ENCODE measurements at places on chromosomes 7 and 10.

DNA sequence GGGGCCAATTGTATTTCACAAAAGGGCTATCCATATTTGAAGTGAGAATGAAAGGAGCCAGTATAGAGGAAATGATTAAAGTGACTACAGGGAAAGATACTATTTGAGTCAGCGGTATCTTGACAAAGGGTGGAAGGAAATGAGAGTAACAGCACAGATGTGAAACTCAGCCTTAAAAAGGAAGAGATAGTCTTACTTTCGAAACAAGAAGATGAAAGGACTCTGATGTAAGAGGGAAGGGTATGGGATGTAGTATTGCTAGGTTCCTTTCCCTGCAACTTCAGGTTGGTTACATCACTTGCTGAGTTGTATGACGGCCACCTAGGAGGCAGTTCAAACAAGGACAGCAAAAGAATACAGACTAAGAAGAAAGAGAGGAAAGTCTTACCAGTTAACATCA lies 13.7 kb downstream of the CISD1 start:
- DNase-seq: peak; percentile 61

DNA sequence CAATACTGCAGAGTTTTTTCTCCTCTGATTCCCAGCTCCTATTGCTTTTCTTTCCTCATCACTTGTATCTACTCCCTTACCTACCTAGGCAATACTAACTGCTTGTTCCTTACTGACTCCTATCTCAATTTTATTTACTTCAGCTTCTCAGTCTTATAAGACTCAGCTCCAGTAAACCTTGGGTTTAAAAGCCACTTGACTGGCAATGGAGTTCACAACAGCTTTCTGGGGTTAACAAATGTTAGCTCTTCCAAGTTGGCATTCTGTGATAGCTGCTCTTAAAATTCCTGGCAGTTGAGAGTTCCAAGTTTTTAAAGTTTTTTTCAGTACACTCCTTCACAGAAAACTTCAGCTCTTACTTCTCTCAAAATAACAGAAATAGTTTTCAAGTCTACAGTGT lies 14.2 kb downstream of the ATAD1 start:
- no peak for DNase-seq

- DNase-seq: no peak
Measured at GRCh38 chr7:104185346-104185745, 22.5 kb downstream of the ORC5 start.

GRCh38 chr7:137951700-137952425 lies 50.0 kb downstream of the CREB3L2 start:
- no peak for DNase-seq

- DNase-seq: no peak
Measured at GRCh38 chr10:128098631-128099030, 27.6 kb downstream of the MKI67 start.

- DNase-seq: no peak
Measured at GRCh38 chr7:153628825-153629224, 423.4 kb upstream of the DPP6 start.

- DNase-seq: no peak
Measured at GRCh38 chr7:80440883-80441282, 71.0 kb downstream of the GNAT3 start.

DNA sequence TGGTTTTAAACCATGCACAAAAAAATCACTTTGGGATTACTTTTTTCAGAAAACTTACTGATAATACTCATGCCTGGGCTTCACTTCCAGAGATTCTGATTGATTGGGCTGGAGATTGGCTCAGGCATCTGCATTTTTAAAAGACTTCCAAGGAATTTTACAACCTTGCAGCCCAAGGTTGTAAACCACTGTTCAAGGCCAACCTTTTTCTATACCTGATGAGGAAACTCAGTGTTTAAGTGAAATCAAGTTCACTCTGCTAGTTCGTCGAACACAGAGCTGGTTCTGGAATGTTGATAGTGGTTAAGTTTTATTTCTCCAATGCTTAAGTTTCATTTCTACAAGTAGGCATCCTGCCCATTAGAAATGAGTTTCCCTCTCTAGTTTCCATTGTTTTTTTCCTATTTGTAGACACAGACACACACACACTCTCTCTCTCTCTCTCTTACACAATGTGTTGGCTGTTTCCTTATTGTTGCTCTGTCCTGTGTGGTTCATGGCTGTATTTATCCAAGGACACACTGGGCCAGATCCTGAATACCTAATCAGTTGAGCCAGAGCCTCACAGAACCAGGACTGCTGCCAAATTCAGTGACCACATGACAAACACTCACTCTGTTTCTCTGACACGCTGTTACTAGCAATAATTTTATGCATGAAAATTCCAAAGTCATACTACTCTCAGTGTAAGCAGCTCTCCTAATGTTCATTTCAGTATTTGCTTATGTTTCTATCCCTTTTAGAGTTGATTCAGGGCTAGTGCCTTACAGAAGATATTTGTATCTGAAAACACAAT lies 3.7 kb upstream of the IFIT1B start:
- peak; percentile 100 for DNase-seq

DNA sequence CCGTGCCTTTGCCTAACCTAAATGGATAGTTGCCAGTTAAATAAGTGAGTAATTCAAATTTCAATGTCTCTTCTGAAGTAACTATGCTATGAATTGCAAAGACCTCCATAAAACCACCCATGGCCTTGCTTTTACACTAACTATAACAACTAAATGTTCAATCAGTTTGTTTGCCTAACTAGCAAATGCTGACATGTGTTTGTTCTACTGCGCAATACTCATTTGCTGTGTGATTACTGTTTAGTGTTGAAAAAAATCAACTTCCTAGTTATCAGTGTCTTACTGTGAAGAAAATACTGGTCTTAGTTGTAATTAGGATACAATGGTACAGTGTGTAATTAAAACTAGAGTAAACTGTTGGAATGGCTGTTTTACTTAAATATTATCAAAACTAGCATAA lies 47.3 kb upstream of the GATAD1 start:
- no peak for DNase-seq

- DNase-seq: peak; percentile 19
Measured at GRCh38 chr10:129467359-129468064, 471 bp downstream of the MGMT start.

DNA sequence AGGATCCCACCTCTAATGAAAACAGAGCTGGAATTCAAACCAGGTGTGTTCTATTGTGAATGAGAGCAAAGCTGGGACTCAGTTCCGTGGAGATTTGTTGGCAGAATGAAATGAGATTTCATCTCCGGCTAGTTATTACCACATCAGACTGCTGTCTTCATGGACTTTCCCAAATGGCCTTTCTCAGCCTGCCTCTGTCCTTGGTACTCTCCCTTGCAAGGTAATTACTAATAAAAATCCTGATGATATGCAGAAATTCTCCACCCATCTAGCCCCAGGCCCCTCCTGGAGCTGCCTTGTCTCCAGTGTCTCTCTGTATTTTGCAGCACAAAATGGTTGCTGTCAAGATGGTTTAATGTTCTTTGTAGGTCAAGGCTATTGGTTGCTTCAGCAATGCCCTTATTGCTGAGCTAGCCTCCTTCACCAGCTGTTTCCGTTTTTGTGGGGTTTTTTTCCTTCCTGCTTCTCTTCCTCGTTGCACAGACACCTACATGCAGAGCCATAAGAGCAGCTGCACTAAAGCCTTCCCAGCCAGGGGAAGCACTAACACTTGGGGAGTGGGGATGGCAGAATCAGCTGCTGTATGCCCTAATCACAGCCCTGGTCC lies 185.0 kb upstream of the GHITM start:
- no peak for DNase-seq

DNA sequence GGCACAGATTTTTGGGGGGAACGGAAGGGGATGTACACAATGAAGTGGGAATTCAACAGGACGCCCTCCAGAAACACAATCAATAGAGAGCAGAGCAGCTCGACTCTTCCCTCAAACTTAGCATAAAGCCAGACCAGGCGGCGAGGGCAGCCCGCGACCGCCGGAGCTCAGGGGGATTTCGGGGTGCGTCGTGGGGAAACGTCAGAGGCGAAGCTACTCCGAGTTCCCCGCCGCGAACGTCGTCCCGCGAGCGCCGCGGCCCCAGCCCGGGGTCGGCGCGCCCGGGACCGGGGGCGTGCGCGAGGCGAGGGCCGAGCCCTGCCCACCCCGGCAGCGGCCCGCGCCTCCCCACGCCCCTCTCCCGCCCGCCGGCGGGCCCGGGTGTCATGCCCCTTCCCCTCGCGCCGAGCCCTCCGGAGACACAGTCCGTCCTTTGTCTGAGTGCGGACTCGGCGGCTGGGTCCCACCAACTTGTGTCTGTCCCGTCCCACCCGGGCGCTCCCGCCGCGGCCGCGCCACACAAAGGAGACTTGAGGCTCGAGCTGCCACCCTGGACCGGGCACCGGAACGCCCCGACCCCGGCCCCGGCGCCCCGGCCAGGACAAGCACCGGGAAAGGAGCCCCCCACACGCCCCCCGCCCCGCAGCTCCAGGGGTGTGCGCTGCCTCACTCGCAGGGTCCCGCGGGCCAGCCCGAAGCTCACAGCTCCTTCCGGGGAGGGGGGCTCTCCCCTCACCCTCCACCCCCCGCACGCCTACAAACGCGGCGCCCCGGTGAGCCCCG lies 634 bp downstream of the EZH2 start:
- peak; percentile 17 for DNase-seq

- DNase-seq: no peak
Measured at GRCh38 chr7:156460858-156461627, 179.5 kb upstream of the RNF32 start.

- DNase-seq: no peak
Measured at GRCh38 chr10:79298403-79299244, 48.6 kb upstream of the PPIF start.

DNA sequence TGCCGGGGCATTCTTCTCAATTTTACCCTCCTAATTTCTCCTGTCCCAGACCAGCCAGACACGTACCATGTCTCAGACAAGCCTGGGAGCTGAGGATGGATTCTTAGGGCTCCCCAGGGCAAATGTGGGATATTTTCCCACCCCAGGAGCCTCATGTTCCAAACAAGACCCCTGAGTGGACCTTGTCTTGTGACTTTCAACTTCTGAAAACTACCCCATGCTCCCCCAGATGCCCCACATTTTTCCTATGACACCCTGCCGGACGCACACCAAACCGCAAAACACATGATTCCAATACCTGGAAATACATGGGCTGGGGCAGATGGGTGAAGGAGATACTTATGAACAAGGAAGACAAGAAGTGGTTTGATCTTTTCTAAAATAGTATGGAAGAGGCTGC lies 874 bp downstream of the GIMAP5 start:
- DNase-seq: no peak

DNA sequence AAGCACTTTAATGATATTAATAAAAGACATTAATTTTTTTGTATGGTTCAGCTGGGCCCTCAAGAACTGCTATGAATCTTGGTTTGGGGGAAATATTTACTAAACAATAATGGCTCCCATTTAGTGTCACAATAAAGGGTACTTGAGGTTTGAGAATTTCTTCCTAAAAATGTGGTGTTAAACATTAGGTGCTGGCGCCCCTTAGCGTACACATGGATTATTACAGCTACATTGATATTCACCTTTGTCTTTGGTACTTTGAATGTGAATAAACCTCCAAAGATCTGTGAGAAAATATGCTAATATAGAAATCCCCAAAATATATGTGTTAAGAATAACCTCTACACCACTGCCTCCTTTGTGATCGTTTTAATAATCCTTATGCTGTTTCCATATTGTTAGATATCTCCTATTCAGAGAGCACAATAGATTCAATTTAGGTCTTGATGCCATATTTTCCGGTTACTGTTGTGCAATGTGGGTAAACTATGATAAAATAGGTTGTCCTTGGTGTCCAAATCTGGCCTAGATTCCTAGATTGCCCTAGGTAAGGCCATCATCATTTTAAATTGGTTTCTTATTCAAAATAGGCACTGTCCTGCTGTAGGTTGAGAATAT lies 161.8 kb upstream of the CACNA2D1 start:
- DNase-seq: peak; percentile 54

GRCh38 chr10:126065751-126066377 lies 169.5 kb downstream of the FANK1 start:
- no peak for DNase-seq

DNA sequence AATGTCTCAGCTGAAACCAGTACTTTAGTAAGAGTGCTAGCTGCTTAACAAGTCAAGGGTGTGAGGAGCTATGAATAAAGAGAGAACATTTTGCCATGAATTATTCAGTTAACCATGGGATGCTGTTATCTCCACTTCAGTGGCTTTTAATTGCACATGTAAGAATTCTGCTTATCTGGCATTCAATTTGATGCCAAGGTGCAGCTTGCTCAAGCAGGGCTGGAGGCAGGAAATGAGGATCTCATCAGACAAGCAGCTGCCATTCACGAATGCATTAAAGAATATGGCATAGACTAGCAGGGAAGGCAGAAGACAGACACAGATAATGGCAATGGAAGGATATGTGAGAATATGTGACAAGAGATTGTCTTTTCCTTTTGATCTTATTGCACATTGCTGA lies 697.8 kb downstream of the NRG3 start:
- no peak for DNase-seq

GRCh38 chr10:70809726-70810125 lies 6.0 kb upstream of the SGPL1 start:
- no peak for DNase-seq

GRCh38 chr10:7102084-7102483 lies 308.8 kb downstream of the SFMBT2 start:
- no peak for DNase-seq

GRCh38 chr10:85641479-85642009 lies 725.1 kb downstream of the GRID1 start:
- DNase-seq: no peak

DNA sequence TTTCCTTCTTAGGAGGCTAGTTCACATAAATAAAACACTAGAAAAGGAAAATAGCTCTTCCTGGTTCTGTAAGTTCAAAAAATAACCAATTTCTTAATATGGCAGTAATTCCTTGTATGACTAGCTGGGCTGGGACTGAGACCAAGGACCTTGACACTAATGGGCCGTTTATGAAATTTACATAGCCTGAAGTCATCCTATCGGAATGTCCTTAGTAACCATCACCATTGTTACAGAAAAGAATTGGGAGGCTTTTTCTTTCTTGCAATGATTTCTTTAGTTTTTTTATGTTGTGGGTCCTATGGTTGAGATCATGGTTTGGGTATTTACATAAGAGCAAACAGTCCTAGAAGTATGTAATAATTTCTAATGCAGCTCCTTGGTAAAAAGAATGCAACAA lies 87.1 kb upstream of the HDAC9 start:
- no peak for DNase-seq

DNA sequence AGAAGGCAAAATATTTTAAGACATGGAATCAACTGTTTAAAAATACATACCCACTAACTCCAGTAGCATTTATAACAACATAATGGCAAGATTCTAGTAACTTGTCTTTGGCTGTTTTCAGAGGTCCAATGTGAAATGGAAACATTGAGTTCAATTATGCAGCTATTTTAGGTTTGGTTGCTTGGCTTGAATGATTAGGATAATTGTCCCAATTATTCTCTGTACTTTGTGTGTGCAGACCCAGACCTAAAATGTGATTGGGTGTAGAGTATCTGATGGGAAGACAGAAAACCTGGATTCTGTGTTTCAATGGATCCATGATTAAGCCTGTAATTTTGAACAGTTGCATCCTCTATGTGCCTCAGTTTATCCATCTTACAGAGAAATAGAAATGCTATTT lies 392.7 kb upstream of the NFE2L3 start:
- DNase-seq: no peak

GRCh38 chr10:76874176-76874575 lies 763.4 kb downstream of the KCNMA1 start:
- DNase-seq: no peak

All from pons (tissue), 1 donor.